Fibroblast of skin of abdomen (primary cell): ENCODE measurements at places on chromosomes 12 and 14.

DNA sequence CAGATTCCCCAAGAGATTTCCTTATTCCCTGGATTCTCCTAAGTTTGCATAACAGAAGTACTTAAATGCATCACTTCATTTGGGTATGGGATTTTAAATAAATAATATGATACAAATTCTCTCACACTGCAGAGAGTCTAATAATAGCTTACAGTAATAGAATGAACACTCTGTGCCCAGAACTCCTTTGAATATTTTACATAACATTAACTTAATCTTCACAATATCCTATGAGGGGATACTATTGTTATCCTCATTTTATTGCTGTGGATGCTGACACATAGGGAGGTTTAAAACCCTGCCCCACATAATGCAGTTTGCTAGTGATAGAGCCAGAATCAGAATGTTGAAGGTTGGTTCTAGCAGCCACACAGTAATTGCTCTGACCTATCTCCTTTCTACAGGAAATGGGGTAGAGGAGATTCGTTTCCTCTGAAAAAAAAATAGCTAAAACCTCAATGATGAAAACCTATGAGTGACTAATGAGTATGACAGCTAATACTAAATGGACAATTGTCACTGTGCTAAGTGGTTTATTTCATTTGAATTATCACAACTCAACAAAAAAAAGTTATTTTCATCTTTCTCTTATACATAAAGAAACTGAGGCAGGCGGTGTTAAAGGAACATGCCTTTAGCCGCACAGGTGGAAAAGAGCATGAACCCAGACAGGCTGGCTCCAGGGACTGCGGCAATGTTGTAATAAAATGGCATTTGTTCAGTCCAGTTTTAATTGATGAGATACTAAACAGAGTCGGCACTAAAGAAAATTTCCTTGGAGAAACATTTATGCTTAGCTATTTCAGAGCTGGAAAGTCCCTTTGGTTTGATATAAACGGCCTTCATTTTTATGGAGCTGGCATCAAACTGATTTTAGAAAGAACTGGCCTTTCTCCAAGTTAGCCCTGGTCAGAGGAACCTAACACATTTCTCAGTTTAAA lies 880.9 kb downstream of the NRXN3 start:
- no peak for DNase-seq

GRCh38 chr12:49059299-49060171 lies 1.1 kb downstream of the KMT2D start:
- DNase-seq = peak; percentile 8

DNA sequence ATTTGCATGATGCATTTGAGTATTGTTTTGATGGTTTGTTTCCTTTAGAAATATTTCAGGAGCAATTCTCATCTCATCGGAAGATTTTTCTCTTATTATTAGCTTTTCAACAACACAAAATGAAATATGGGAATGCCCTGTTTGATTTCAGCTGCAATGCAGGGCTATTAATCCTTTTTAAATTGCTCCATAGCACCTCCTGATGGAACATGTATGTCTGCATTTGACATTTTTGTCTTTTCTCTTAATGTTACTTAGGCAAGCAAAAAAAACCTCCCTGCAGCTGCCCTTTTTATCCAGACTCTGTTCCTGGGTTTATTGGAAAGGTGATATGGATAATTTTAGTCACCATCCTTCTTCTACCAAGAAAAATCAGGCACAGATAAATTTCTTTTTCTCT lies 895.8 kb downstream of the RPS29 start:
- DNase-seq = no peak

- DNase-seq = no peak
These were observed 147.8 kb upstream of the TMCC3 start for GRCh38 chr12:94798113-94798512.

GRCh38 chr12:46858368-46858767 lies 32.6 kb upstream of the SLC38A4 start:
- DNase-seq = no peak

DNA sequence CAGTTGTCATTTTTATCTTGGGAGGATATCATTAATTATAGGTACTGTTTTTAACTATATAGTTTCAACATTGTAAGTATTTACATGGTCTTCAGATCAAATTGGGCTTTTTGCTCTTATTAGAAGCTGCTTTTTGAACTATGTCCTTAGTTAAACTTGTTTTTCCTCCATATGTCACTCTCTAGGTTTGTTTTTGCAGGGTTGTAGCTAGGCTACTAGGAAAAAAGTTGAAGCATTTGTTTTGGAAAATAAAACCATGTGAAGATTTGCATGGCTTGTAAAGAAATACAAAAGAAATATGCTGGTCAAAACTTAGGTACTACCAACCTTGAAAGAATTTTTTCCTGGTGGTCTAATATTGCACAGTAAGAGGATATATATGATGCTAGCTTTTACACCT lies 3.4 kb downstream of the ARID2 start:
- DNase-seq = no peak

DNA sequence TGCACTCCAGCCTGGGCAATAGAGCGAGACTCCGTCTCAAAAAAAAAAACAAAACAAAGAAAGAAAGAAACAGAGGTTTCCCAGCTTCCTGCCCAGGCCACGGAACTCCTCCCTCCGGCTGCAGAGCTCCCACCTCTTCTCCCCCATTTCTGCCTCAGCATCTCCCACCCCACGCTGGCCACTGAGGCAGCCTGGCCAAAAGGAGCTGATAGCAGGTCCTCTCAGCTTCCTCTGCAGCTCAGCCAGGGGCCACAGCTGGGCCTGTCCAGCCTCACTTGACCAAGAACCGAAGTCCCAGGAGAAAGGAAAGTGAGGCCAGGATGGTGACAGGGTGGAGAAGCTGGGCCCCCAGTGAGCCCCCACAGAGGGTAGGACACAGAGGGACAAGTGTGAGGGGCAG lies 33.4 kb upstream of the CD9 start:
- no peak for DNase-seq

DNA sequence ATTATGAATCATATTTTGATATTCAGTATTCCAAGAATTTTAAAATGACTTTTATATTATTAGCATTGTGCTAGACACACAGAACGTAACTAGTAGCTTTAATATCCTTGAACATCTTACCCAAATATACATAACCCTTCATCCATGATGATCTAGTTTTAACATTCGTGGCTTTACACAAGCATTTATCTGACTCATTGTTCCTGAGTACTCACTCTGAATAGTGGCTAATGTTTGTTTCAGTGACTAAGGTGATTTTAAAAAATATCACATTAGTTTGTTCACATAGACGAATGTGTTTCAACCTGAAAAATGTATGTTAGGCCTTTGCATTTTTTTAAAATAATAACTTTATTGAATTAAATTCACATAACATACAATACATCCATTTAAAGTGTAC lies 80.0 kb upstream of the PTPRQ start:
- DNase-seq = no peak

DNA sequence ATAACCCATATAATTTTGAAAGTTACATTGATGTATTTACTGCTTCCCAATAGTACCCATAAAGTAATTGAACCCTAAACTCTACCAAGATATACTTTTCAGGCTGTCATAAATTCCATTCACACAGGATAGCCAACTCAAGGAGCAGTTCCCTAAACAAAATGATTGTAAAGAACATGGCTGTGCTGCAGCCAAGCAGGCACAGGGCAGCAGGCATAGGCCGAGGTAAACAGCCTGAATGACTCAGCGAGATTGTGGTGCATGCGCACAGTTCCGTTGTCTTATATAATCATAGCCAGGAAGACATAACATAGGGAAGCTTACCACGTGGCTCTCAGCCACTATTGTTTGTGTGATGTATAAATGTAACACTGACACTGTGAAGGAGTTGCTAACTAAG lies 344.9 kb downstream of the FSCB start:
- DNase-seq = no peak

- DNase-seq = no peak
These were observed 191.2 kb upstream of the PELI2 start for GRCh38 chr14:55927028-55927427.

GRCh38 chr12:104599272-104600035 lies 142.7 kb downstream of the CHST11 start:
- no peak for DNase-seq

GRCh38 chr12:121560392-121561008 lies 20.3 kb downstream of the KDM2B start:
- no peak for DNase-seq

- DNase-seq = no peak
These were observed 276.0 kb downstream of the ADGRD1 start for GRCh38 chr12:131229426-131230339.

- no peak for DNase-seq
These were observed 64.8 kb upstream of the PLEKHG3 start for GRCh38 chr14:64639340-64639821.

DNA sequence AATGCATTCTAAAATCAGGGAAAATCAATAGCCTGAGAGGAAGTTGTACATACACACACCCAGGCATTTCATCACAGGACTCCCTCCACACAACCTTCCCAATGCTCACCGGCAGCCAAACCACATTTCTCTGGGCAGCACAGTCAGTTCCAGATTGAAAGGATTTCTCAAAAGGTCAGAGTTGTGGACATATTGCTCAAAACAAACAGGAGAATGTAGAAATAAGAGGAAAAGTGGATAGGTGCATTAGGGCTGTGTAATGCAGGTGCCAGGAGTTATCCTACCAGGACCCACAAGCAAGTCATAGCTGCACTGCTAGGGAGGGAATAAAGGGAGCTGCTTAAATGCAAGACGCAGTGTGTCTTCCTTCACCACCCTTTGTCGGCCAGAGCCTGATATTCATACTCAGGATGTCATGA lies 62.9 kb downstream of the GCH1 start:
- DNase-seq = no peak

- DNase-seq = peak; percentile 51
These were observed 13.5 kb upstream of the EML1 start for GRCh38 chr14:99779751-99780150.

GRCh38 chr14:102726191-102726949 lies 50.9 kb upstream of the TRAF3 start:
- DNase-seq = no peak

DNA sequence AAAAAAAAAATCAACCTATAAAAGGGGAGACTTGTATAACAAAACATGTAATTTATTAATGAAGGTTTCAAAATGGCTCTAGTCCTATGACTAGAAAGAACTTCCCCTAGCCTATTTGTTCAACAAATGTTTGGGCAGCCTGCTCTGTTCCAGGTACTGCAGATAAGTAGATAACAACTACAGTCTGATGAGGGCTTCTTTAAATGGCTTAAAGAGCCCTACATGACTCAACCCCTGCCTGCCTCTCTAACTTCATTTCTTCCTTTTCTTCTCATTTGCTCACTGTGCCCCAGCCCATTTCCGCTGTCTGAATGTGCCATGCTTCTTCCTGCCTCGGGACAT lies 21.5 kb downstream of the ALDH6A1 start:
- DNase-seq = no peak
